Esophagus (tissue), 2 donors: ENCODE measurements at places on chromosomes 4 and X. TPM values are rescaled to one million over a fixed set of nuclear protein-coding genes. Genes with fewer than 3 reads are reported as not detected.

The CXCL1 gene
- 4.7 TPM for polyA plus RNA-seq

The CNGA1 gene
- 8.8 TPM for polyA plus RNA-seq

The CPLX1 gene
- 0.74 TPM for polyA plus RNA-seq

The SPATA4 gene
- not detected for polyA plus RNA-seq

The BMP3 gene
- 0.12 TPM for polyA plus RNA-seq

The EMCN gene
- polyA plus RNA-seq = 2.1 TPM

The AFM gene
- polyA plus RNA-seq = not detected

The BEX2 gene
- 12.2 TPM for polyA plus RNA-seq

The NDUFA1 gene
- 229 TPM for polyA plus RNA-seq

The MID1IP1 gene
- polyA plus RNA-seq = 16.7 TPM

The CLCN4 gene
- 0.16 TPM for polyA plus RNA-seq

The ARR3 gene
- not detected for polyA plus RNA-seq

The FRAS1 gene
- 1.6 TPM for polyA plus RNA-seq
